Stimulated activated CD4-positive, alpha-beta T cell treated with anti-CD3 and anti-CD28 coated beads, TNF-alpha, amount 100 ng/mL, for 24 hours (primary cell): ENCODE measurements at places on chromosomes 7 and 10.

DNA sequence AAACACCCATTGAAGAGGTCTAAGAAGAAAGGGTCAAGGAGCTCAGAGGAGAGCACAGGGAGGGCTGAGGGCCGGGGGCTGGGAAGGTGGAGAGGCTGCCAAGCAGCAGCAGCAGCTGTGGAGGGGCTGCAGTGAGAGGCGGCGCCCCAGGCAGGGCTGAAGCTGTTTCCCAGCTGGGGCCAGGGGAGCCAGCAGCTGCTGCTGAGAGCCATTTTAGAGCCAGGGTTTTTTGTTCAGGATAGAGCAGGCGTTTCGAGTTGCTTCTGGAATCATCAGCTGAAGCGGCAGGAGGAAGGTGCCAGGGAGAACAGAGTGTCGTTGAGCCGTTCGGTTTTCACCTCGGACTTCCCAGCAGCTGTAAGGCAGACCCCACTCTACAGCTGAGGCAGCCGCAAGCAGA, 62.7 kb downstream of the LANCL2 start:
- no peak for DNase-seq

DNA sequence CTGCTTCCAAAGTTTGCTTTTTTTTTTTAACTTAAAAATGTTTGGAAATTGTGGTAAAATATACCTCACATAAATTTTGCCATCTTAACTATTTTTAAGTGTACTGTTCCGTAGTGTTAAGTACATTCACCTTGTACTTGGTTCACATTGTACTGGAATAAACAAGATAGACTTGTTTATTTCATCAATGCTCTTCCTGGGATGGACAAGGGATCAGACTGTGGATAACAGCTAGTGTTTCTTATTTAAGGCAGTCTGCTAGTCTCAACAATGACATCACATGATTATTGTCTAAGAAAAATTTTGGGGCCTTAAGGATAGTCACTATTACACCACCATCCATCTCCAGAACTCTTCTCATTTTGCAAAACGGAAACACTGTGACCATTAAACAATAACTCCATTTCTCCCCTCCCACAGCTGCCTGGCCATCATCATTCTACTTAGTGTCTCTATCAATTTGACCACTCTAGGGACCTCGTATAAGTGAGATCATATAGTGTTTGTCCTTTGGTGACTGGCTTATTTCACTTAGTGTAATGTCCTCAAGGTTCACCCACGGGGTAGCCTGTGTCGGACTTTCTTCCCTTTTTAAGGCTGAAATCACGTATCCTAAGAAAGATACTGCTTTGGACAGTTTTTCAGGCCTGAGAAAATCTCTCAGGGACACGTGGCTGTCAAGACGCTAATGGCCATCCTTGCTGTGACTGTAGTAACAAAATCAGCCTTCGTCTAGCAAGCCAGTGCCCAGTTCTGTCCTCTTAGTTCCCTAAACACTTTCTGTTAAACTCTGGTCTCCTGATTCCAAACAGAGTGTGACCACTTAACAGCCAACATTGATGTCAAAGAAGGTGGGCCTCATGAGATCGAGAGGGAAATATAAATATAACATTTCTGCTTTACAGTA, 305.2 kb downstream of the FRMD4A start:
- no peak for DNase-seq

DNA sequence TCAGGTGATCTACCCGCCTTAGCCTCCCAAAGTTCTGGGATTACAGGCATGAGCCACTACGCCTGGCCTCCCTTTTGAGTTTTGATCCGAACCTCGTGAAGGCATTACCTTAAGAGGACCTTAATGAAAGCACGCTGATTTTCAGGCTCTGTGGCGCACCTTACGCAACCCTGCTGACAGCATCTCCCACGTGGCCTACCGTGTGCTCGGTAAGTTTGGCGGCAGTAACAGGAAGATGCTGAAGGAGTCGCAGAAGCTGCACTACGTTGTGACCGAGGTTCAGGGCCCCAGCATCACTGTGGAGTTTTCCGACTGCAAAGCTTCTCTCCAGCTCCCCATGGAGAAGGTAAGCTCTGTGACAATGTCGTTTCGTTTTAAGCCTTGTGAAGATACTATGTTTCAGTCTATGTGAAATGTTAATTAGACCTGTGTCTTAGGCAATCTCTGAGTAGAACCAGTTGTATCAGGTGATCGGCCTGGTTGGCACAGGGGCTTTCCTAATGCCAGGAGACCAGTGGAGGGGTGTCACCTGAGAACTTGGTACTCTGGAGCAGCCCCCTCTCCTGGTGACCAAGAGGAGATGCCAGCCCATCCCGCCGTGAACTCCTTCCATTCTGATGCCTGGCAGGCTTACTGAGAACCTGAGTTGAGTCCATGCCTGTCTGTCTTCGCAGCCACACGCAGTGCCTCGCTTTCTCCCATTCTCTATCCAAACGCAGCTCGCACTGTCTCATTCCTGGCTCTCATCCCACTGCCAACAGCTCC, 43.5 kb downstream of the TRRAP start:
- no peak for DNase-seq

GRCh38 chr10:23196915-23197314, 4.8 kb downstream of the PTF1A start:
- no peak for DNase-seq

DNA sequence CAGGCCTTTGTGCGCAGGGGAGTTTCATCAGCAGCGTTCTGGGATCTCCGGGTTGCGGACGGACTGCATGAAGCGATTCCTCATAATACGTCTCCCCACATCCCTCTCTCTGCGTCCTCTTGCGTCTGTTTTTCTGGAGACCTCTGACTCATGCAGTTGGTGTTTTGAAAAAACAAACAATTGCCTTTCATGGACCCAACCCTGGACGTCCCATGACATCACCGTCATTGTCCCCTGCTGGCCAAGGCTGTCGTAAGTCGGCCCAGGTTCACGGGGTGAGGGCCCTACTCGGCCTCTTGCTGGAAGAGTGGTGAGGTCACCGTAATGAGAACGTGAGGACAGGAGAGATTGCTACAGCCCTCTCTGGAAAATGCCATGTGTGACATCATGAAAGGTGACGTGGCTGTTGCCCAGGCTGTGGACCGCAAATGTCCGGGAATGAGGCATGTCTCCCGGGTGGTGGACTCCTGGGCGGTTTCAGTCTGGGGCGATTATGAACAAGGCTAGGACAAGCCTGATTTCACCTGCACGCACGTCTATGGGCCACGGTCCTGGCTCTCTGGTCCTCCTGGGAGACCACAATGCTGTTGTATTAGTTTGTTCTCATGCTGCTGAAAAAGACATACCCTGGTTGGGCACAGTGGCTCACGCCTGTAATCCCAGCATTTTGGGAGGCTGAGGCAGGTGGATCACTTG, 9.8 kb upstream of the MAFK start:
- no peak for DNase-seq

DNA sequence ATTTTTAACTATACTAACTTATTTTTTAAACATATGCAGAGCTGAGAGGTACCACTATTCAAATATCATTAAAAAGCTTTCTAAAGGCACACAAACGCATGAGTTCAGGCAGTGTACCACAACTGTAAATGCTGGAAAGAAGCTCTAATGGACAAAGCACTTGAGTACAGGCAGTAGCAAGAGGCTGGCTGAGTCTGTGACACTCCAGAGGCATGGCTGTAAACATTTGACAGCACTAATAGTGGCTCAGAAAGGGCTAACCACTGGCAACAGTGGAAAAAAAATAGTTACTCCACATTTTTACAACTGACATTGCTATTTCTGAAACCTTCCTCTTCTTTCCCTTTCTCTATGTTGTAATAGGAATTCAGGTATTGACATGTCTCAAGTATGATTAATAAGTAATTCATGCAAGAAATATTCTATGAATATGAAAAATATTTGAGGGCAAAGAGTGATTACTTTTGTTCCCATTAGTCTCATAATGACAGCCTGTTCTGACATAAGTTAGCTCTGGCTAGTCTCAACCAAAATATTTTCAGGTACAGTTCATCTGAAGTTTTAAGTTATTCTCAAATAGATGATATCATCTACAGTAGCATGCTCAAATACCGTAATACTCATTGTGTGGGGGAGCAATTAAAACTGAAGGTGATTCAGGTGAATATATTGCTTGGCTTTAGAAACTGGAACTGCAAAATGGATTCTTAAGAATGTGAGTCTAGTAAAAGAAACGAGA, 324.0 kb upstream of the POT1 start:
- no peak for DNase-seq
